HFFc6 (cell line): ENCODE measurements at places on chromosomes 2 and 18.

DNA sequence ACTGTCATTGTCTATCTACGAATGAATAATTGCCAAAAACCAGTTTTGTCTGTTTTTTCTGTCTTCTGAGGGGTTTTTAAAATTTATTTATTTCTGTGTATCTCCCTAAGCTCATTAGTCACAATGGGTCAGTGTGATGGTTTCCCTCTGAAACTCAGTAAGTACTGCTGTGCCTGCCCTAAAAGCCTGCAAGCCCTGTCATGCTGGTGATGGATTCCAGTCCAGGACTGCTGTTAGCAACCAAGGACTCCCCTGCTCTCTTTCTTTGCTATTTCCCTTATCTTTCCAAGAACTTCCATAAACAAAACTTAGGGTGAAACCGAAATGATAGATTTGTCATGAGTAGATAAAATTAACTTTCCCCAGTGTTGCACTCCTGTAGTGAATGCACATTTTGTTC is 11.8 kb upstream of the DSG2 start:
- no peak overlapping the region for H3K27ac ChIP-seq
- no peaks in the 10 kb centered on the region; the same call in 1 of the 2 replicates for H3K36me3 ChIP-seq
- no peak overlapping the region for H3K4me3 ChIP-seq
- DNase-seq, result no peak
- H3K4me1 ChIP-seq, result no peaks in the 10 kb centered on the region

DNA sequence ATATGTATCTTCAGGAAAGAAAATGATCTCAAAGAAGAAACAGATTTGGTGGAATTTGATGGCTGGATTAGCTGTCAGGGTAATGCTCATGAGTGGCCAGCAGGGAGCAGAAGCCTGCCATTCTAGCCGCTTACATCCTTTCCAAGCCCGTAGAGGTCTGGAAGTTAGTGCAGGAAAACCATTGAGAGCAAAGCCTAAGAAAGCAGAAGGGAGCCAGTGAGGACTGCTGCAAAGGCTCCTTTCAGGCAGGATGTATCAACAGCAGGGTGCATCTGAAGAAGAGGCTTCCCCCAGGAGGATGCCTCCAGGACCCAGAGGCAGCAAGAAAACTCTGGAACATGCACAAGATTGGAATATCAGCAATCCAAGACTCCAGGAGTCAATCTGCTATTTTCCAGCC is 22.9 kb upstream of the LBH start:
- peaks cover 15% of the 10 kb centered on the region; the same call in 1 of the 2 replicates for H3K27me3 ChIP-seq
- no peaks in the 10 kb centered on the region for H3K4me1 ChIP-seq
- H3K27ac ChIP-seq, result no peak overlapping the region

DNA sequence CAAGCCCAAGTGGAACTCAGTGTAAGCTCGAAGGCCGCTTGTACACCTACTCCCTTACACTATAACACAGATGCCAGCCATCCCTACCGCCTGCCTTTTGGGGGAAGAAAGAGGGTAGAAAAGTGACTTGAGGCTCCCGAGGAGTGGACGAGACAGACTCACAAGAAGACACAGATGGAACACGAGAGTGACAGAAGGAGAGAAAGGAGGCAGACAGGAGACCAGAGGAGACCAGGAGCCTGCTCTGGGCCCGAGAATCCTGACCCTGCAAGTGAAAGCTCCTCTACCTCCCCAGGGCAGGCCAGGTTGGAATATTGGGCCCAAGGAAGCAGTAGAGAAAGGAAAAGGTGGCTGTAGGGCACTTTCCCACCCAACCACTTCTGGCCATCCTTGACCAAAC is 23.4 kb upstream of the TNS1 start:
- H3K4me3 ChIP-seq, result no peak overlapping the region
- no peak overlapping the region for H3K27ac ChIP-seq
- no peaks in the 10 kb centered on the region for H3K36me3 ChIP-seq
- DNase-seq, result no peak
- peaks cover 10% of the 10 kb centered on the region for H3K27me3 ChIP-seq

- H3K27me3 ChIP-seq, result peaks cover 1% of the 10 kb centered on the region; the same call in 1 of the 2 replicates
- H3K4me1 ChIP-seq, result peaks cover 34% of the 10 kb centered on the region
Measured at GRCh38 chr2:75517547-75518230, 43.0 kb downstream of the EVA1A start.

DNA sequence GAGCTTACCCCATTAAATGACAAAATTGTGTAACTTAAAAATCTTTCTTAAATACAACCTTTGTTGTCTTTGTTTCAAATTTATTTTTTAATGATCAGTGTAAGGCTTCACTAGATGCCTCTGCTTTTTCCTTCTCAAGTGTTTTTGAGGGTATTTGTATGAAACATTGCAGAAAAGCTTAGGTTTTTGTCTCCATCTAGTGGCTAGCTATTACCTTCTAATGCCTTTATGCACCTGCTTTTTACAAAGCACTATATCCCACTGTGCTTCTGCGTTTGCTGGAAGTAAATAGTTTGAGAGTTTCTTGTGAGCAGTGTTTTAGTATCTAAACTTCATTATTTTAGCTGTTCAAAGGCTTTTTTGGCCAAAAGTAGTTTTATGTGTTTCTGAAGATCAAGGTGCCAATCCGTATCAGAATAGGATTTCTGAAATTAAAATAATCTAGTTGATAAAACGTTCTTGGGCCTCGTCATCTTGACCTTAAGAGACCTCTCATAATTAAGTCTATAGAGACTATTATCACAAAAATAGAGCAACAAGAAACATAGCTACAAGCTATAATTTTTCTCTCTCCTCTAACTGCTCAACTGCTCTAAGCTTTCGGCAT is 47.0 kb downstream of the IWS1 start:
- peaks cover 24% of the 10 kb centered on the region for H3K36me3 ChIP-seq
- DNase-seq, result peak; percentile 59
- no peaks in the 10 kb centered on the region; the same call in 1 of the 2 replicates for H3K27me3 ChIP-seq
- no peak overlapping the region for H3K27ac ChIP-seq

- peaks cover 21% of the 10 kb centered on the region for H3K36me3 ChIP-seq
- no peak for DNase-seq
- H3K4me3 ChIP-seq, result no peak overlapping the region
- H3K27me3 ChIP-seq, result peaks cover 7% of the 10 kb centered on the region
- H3K4me1 ChIP-seq, result peaks cover 1% of the 10 kb centered on the region; the same call in 1 of the 2 replicates
Measured at GRCh38 chr2:23611839-23612238, 226.9 kb downstream of the KLHL29 start.

DNA sequence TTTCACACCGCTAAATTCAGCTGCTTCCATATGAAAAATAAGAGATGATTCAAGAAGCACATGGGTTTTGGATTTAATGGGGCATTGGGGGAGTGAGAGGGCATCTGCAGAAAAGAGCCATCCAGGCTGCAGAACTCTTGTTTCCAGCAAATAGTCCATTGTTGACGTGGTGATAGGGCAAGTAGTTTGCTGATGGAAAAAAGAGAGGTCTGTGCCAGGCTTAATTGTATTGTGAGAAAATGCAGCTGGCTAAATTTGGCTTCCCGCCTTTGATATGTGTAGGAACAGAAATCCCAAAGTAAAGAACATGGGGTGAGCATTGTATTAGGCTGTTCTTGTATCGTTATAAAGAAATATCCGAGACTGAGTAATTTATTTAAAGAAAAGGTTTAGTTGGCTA is 199.5 kb downstream of the SETBP1 start:
- peaks cover 5% of the 10 kb centered on the region; the same call in 1 of the 2 replicates for H3K27me3 ChIP-seq
- H3K27ac ChIP-seq, result no peak overlapping the region
- no peaks in the 10 kb centered on the region for H3K36me3 ChIP-seq
- H3K4me1 ChIP-seq, result no peaks in the 10 kb centered on the region
- no peak for DNase-seq

DNA sequence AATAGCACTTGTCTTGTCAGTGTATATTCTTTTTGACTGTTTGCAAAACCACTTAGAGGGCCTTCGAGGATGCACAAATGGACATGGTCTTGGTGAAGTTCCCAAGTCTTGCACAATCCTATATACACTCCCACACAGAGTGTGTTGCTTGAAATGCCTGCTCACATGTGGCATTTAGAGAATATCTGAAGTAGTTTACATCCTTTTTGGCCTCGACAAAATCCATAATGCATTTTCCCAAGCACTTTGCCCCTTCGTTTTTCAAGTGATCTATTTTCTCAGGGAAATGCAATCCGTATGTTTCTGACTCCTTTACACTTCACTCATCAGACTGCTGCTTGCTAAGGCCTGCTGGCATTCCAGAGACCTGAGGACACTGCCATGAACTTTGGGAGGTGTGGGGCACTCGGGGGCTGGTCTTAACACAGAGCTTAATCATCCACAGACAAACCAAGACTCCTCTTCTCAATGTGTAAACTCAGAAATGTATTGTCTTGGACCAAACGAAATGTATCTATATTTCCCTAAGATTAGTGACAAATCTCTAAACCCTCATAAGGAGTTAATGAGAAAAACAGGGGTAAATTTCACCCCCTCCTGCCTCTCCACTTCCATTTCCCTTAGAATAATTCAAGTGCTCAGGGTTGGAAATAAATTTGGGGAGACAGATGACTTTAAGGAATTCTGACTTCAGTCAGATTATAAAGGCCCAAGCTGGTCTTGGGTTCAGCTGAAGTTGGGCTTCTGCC is 219.3 kb upstream of the APCDD1 start:
- no peak overlapping the region for H3K4me3 ChIP-seq
- H3K27ac ChIP-seq, result no peak overlapping the region; the same call in 1 of the 2 replicates
- DNase-seq, result peak; percentile 43
- 0 out of 2 replicates have a peak, but pooled peaks cover 6% of the 10 kb centered on the region for H3K36me3 ChIP-seq

GRCh38 chr2:163690896-163691295 is 44.9 kb downstream of the FIGN start:
- peaks cover 11% of the 10 kb centered on the region; the same call in 1 of the 2 replicates for H3K4me1 ChIP-seq
- H3K36me3 ChIP-seq, result no peaks in the 10 kb centered on the region
- no peak overlapping the region for H3K27ac ChIP-seq
